ENCODE measurements at places on chromosomes 3 and 15.

DNA sequence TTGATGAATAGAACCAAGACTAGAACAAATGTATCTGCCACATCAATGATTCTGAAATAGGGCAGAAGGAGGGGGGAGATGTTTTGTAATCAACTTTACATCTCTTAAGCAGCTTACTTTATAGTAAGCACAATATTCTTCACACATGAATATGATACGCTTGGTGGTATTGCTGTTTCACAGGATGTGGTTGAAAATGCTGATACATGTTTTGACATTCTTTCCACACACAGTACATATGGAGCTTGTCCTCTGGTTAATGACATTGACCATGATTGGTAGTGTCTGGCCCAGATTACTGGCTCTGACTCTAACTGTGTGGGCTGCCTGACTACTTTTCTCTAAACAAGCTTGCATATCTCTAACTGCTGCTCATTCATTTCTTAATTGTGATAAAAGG lies 168.9 kb downstream of the KLHL25 start:
- H3K4me1 ChIP-seq, result peaks cover 38% of the 10 kb centered on the region
- peak overlapping the region; percentile 41 for H3K27ac ChIP-seq
- H3K36me3 ChIP-seq, result no peaks in the 10 kb centered on the region
- H3K27me3 ChIP-seq, result no peaks in the 10 kb centered on the region
- DNase-seq, result peak; percentile 93
- no peak overlapping the region for H3K4me3 ChIP-seq

DNA sequence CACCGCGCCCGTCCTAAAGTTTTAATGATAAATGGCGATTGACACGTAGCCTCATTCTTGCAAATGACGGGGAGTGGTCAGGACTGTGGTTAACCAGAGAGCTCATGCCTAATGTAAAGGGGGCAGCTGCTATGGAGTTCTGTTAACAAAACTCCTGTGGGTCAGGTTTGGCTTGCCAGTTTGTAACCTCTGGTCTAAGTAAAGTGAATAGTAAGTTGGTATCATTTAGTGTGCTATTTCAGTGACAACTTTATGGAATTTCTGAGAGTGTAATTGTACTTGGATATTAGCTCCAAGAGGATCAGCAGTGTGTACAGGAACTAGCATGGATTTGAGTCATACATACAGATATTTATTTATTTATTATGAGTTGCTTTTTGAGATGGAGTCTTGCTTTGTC lies 87.9 kb downstream of the RGMA start:
- no peaks in the 10 kb centered on the region for H3K4me1 ChIP-seq
- peak; percentile 57 for DNase-seq
- peaks cover 85% of the 10 kb centered on the region for H3K36me3 ChIP-seq
- no peak overlapping the region for H3K27ac ChIP-seq

DNA sequence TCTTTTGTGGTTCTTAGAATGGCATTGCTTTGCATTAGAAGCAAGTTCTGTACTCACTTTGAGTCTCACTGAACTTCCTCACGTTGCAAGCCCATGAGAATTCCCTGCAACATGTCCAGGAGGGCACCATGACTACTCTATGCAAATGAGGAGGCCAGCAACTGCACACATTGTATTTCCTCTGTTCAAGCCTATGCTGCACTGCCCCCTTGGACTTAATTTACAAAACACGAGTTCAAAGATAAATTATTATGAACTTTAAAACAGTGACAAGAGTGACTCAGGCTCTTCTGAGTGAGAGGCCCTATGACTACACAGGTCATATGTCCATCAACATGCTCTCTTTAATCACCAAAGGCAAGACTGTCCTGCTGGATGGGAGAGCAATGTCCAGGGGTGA lies 484.2 kb upstream of the ATP11B start:
- H3K27me3 ChIP-seq, result no peaks in the 10 kb centered on the region
- H3K27ac ChIP-seq, result no peak overlapping the region
- H3K4me3 ChIP-seq, result no peak overlapping the region
- peak; percentile 30 for DNase-seq

DNA sequence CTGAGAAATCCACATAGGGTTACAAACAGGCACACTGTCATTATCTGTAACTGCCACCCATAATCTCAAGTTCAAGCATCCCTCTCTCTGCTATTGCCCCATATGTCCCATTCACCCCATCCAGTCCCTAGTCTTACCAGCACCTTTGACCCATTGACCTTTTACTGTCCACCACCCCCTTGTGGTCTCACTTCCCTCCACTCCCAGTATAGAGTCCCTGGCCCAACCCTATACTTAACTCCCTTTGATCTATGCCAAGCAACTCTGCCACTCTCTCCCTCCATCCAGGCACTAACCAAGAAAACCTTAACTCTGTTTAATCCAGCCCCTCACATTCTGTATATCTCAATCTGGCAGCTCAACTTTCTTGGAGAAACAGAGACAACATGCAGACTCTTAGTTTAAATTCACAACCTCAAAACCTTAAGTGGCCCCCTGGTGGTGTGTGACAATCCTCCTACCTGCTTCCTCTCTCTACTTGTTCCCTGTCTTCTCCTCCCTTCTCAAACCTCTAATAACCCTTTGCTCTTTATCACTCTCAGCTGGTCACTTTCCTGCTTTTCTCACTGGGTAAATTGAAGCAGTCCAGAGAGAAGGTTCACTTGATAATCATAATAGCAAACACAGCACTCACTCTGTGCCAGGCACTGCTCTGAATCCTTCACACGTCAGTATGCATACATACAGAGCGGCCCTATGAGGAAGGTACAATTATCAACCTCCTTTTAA lies 162.7 kb downstream of the STT3B start:
- H3K27me3 ChIP-seq, result no peaks in the 10 kb centered on the region
- no peak overlapping the region for H3K27ac ChIP-seq
- no peak for DNase-seq

DNA sequence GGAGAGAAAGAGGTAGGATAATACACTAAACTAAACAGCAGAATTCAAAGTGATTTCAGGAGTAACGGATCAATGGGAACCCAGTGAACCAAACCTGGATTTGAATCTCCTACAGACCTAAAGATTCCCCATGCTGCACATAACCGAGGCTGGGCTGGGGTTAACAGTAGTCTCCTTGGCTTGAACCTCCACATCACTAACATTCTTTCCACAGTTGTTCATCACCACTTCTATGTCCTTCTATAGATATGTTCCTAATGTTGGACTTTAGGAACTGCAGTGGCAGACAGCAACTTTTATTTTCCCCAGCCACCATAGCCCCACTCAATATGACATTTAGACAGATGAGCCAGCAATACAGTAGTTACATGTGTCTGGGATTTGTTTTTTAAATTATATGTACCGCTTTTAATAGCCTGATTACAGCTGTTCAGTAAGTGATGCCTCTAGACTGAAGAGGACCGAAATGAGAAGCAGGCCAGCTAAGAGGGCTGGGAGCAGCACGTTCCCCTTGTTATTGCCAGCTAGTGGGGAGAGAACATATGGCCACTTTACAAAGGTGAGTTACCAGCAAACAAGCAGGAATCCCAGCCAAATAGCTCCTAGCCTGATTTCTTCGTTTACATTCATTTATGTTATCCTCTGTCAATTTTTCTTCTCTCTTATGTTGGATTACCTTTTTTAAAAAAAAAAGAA lies 472.6 kb upstream of the CDIN1 start:
- H3K27me3 ChIP-seq, result no peaks in the 10 kb centered on the region
- peak; percentile 20 for DNase-seq
- no peaks in the 10 kb centered on the region for H3K4me1 ChIP-seq
- H3K27ac ChIP-seq, result no peak overlapping the region
- H3K36me3 ChIP-seq, result no peaks in the 10 kb centered on the region

Measured in astrocyte (in vitro differentiated cells and primary cell).